ENCODE measurements at places on chromosomes 4 and X.

GRCh38 chr4:147049946-147050345 lies 104.3 kb upstream of the TTC29 start:
- no peak for DNase-seq

- DNase-seq: no peak
Observed at GRCh38 chr4:6492861-6493657, 20.6 kb upstream of the PPP2R2C start.

DNA sequence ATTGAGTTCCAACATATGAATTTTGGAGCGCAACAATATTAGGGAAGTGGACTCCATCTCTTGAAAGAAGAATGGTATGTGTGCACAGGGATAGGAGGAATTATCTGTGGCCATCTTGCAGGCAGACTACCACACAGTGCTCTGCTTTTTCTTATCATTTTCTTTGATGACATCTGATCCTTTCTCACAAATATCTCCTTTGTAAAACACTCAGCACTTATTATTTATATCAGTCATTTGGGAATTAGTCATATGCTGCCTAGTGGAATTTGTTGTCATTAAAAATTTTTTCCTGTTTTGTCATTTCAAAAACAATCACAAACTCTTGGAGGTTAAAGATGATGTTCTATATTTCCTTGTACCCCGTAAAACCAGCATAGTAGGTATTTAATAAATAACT lies 444.3 kb upstream of the ATOH1 start:
- no peak for DNase-seq

- DNase-seq: peak; percentile 35
Observed at GRCh38 chrX:9873952-9874351, 87.7 kb downstream of the SHROOM2 start.

DNA sequence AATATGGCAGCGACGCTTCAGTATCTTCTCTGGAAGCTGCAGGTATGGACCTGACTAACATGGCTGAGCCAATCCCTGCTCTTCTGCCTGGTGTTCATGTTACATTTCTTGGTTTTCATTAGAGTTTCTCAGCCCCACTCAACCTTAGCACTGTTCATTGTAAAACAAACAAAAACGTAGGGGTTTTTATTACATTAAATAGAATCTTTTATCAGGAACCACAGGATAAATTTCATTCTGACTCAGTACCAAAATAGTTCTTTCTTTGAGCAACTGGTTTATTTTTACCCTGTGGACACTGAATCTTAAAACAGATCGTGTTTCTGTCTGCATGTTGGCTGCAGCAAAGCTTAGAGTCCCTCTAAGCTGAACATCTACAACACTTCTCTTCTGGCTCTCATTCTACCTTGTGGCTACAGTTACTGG lies 27.1 kb downstream of the FHIP1A start:
- no peak for DNase-seq

DNA sequence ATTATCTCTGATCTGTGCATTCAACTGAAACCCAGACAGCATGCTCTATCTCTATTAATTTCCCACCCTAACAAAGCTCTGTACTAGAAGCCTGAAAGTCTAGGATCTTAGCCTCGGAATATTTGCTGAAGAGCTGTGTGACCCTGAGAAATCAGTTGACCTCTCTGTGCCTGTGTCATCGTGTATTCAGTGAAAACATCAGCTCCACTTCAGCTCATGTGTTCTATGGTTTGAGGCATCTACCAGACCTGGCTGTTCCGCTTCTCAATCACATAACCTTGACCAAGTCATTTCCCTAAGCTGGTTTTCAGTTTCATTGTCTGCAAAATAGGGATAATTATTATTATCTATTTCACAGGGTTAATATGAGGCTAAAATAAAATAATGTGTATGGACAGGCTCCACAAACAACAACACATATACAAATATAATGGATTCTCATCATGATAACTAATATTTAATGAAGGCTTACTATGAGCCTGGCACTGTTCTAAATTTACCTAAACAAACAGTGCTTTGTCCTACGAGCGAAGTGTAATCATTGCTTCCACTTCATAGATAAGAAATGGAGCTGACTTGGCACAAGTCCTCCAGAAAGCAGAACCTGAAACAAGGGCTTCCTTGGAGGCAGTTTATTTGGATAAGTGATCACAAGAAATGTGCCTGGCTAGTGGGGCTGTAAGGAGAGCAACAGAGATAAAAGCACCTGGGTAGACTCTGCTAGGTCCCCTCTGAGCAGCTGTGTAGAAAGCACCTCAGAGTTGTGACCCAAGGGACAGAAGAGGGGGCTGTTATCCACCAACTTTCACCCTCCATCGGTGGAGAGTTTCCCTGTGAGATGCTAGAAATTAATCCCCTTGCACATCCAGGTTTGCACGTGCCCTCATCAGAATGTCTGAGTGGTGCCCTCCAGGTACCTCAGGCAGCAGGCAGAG lies 356.9 kb downstream of the RAB28 start:
- no peak for DNase-seq

DNA sequence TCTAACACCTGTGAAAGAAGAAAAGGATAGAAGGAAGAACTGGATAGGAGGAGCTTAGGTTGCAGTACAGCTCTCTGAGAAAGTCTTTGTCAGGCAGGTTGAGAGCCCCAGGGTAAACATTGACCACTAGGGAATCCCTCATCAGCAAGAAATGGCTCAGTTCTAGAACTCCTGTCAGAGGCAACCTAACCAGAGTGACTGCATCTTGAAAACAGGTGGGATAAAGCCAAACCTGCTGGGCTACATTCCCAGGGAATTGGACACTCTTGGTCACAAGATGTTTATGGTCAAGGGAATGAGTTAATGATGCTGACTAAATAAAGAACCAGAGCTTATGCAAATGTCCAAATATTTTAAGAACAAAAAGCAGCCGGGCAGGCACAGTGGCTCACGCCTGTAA lies 108.3 kb upstream of the MED14 start:
- DNase-seq: no peak

GRCh38 chr4:126583509-126583908 lies 1049.2 kb upstream of the INTU start:
- DNase-seq: no peak

DNA sequence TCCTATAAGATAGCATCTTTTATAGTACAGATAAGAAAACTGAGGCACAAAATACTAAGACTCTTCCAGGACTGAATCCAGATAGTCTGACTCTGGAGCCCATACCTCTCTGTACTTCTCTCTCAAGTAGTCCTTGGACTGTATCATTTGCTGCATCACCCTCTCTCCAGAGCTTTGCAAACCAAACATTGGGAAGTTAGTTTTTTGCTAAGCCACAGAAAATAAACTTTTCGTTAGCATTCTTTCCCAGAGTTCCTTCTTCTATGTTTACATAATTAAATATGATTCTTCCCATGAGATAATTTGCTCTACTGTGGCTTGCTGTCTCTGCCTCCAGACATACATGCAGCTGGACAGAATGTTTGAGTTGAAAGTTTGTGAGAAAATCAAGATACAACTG lies 22.0 kb downstream of the PPEF2 start:
- DNase-seq: no peak

DNA sequence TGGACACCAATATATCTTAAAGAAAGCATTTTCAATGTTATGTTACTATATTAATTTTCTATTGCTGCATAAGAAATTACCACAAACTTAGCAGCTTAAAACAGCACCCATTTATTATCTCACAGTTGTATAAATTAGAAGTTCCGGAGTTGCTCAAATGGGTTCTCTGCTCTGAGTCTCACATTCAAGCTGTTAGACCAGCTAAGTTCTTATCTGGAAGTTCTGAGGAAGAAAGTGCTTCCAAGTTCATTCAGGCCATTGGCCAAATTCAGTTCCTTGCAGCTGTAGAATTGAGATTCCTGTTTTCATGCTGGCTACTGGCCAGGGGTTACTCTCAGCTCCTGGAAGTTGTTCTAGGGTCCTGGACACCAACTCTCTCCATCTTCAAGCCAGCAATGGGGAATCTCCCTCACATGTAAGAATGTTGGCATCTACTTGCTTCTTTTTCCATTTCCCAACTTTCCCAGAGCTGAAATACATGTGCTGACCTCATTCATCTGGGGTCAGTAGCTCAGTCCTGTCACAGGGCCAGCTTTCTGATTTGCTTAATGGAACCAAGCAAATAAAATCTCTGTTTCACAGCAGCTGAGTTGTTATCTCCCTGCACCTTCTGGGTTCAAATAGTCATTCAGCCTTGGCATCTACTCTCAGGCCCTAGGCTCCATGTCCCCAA lies 99.6 kb upstream of the INTU start:
- no peak for DNase-seq

- no peak for DNase-seq
Observed at GRCh38 chr4:70236125-70236524, 6.3 kb upstream of the CSN3 start.

DNA sequence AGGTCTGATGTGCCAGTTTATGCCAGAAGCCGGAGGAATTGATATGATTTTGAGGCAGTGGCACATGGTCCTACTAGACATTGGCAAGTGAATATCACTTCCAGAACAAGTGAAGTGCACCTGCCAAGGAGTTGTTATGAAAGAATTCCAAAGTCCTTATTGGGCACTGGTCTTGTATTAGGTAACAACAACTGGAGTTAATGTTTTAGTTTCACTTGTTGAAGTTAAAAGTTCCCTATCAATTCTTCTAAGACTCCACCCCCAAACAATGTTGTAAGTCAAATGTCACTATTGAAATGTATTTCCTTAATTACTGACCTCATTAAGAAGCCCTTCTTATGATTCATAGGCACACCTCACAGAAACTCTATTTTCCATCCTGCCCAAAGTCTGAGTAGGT lies 3.1 kb downstream of the TET2 start:
- no peak for DNase-seq

- no peak for DNase-seq
Observed at GRCh38 chr4:56768316-56768715, 53.2 kb downstream of the SPINK2 start.

DNA sequence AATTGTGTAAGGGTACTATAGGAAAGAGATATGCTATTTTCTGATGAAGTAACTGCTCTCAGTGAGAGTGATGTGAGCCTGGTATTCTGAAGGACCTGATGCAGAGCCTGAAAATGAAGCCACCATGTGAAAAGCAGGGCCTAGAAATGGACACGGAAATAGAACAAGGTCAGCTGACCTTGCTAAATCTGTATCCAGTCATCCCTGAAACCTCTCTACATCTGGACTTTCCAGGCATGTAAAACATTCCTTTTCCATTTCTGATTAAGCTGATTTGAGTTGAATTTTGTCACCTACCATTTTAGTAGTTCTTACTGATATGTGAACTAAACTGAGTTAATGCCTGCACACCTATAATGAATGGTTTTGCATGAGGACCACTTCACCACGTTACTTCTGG lies 72.4 kb upstream of the NEIL3 start:
- DNase-seq: no peak

DNA sequence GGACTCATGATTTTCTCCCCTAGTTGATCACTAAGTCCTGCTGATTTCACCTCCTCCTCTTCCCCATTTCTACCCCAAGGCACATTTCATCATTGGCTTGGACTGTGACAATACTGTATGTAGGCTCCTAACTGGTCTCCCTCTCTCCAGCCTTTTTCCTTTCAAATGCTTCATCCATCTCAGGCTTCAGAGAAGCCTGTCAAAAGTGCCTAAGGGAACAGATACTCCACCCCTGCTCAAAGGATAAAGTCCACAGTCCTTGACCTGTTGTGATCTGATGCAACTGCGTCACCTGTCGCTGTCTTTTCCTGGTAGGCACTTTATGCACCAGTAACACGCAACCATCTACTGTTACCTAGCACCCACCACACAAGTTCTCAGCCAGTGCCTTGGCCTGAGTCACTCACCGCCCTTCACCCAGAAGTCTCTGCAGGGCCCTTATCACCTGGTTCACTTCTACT lies 12.8 kb downstream of the SCARB2 start:
- DNase-seq: peak; percentile 88

GRCh38 chrX:6821730-6822129 lies 286.8 kb upstream of the VCX3A start:
- no peak for DNase-seq

DNA sequence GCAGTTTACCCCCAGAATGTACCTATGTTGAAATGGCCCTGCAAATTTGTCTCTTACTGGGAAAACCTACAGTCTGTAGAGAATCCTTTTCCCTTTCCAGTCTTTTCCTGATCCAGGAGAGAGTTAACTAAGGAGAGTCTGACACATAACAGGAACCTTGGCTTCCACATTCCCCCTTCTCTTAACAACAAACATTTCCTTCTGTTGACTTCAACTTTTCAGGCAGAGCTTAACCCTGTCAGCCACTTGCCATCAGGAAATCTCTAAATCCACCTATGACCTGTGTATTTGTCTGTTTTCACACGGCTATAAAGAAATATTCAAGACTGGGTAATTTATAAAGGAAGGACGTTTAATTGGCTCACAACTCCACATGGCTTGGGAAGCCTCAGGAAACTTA lies 45.6 kb upstream of the GPR78 start:
- DNase-seq: no peak

GRCh38 chr4:144202081-144202480 lies 61.6 kb upstream of the GYPA start:
- no peak for DNase-seq

DNA sequence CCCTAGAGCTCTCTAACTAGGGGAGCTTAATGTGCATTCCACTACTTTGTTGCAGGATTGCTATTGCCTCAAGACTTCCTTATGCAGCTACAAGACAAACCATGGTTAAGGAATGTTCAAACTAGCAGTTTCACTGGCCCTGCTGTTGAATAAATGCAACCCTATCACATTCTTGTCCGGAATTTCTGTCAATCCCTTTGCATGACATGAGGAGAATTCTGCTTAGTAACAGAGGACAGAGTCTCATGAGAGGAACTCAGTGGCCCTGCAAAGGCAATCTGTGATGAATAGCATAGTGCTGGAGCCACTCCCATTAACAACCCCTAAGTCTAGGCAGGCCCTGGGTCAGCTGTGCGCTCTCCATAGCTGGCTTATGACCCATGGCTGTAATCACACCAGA lies 30.7 kb upstream of the SGMS2 start:
- no peak for DNase-seq

- DNase-seq: peak; percentile 41
Observed at GRCh38 chr4:95531141-95531540, 17.6 kb downstream of the UNC5C start.

DNA sequence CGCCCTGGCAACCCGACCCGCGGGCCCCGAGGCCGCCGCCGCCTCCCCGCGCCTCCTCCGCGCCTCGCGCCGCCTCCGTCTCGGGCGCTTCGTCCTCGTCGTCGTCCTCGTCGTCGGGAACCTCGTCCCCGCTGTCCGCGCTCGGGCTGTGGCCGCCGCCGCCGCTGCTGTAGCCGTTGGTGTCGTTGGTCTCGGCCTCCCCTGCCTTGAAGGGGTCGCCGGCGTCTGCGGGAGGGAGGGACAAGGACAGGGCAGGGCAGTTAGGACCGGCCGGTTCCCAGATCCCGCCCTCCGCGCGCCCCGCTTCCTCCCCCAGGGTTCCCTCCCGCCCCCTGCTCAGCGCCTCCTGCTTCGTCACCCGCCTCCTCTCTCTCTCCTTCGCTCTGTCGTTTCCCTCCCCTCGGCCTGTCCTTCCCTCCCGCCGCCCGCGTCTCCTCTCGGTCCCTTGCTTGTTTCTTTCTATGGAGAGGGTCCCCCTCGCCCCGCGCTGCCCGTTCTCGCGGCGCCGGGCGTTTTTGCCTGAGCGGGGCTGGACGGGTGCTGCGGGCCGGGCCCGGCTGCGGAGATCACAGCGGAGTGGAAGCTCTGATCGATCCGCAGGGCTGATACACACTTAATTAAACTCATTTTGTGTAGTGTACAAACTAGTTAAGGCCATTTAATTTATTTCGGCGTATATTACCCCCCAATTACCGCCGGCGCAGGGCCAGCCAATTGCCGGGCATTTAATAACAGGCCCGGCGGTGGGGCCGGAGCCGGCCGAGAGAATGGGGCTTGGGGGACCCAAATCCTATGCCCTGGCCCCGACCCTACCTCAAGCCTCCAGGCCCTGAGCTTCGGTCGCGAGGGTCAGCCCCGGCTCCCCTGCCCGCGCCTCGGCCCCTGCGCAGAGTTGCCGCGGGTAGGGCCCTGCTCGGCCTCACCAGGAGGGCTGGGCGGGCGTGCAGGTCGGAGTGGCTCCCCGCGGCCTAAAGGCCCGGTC lies 2.4 kb downstream of the NKX1-1 start:
- DNase-seq: no peak

Measured in SW480 (cell line).